ENCODE measurements at places on chromosomes 7 and 10. TPM values are rescaled to one million over a fixed set of nuclear protein-coding genes. Genes with fewer than 3 reads are reported as not detected.

Gene PNLIPRP2
- total RNA-seq: not detected

Gene CNOT4
- 7.0 TPM for total RNA-seq

Gene C7orf25
- total RNA-seq: 10.3 TPM

Gene PLPP4
- 1.2 TPM for total RNA-seq

Gene HOGA1
- 3.3 TPM for total RNA-seq

Gene RAMP3
- 0.58 TPM for total RNA-seq

Gene FFAR4
- not detected for total RNA-seq

Gene CCDC146
- total RNA-seq: 2.2 TPM

Gene TMEM229A
- not detected for total RNA-seq

Gene CPA2
- total RNA-seq: not detected

Gene INSYN2A
- total RNA-seq: 0.73 TPM

Gene PCLO
- total RNA-seq: 0.33 TPM

Gene AGAP4
- total RNA-seq: 6.3 TPM

Measured in smooth muscle cell of trachea (primary cell).